ENCODE measurements at places on chromosomes 16 and 17. TPM values are rescaled to one million over a fixed set of nuclear protein-coding genes. Genes with fewer than 3 reads are reported as not detected.

The AMDHD2 gene
- 24.0 TPM for polyA plus RNA-seq

The SEC14L5 gene
- 0.41 TPM for polyA plus RNA-seq

The EMC8 gene
- 28.4 TPM for polyA plus RNA-seq

The TBC1D3I gene
- polyA plus RNA-seq, result not detected

The TEX19 gene
- polyA plus RNA-seq, result not detected

The KRTAP1-5 gene
- not detected for polyA plus RNA-seq

The ALOXE3 gene
- not detected for polyA plus RNA-seq

The TNP2 gene
- not detected for polyA plus RNA-seq

The MYL11 gene
- 0.72 TPM for polyA plus RNA-seq

The TEKT5 gene
- polyA plus RNA-seq, result 0.24 TPM

The ACSM2A gene
- polyA plus RNA-seq, result 59.3 TPM

The NPIPB6 gene
- polyA plus RNA-seq, result 0.99 TPM

The CD300E gene
- 0.11 TPM for polyA plus RNA-seq

The KRT24 gene
- not detected for polyA plus RNA-seq

The KIF18B gene
- 9.0 TPM for polyA plus RNA-seq

The ZACN gene
- 16.0 TPM for polyA plus RNA-seq

All from right renal cortex interstitium (tissue), 3 donors.